ENCODE measurements at places on chromosomes 12 and 14. TPM values are rescaled to one million over a fixed set of nuclear protein-coding genes. Genes with fewer than 3 reads are reported as not detected.

DNA sequence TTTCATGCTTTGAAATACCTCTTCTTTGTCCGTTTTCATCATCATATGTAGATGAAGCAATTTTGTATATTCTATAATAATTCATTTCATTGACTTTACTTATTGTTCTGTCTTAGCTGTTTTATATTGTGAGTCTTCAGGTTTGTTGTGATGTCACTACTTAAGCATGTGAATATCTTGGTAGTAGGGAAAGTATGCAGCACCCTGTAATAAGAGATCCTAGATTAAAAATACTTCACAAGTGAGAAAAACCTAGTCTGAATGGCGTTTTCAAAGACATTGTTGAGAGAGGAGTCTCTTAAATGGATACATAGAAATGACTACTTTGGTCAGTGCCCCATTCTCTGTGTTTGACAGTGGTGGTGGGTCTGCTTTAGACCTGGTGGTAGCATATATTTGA, 61.4 kb downstream of the SLC16A7 start:
- no peak overlapping the region for H3K27ac ChIP-seq
- no peak for DNase-seq
- H3K4me3 ChIP-seq, result no peak overlapping the region
- H3K4me1 ChIP-seq, result peaks cover 19% of the 10 kb centered on the region

- no peaks in the 10 kb centered on the region for H3K27me3 ChIP-seq
- H3K4me1 ChIP-seq, result peaks cover 63% of the 10 kb centered on the region
- DNase-seq, result no peak
- H3K27ac ChIP-seq, result no peak overlapping the region
Measured at GRCh38 chr14:74543771-74544438, 50.3 kb downstream of the ISCA2 start.

DNA sequence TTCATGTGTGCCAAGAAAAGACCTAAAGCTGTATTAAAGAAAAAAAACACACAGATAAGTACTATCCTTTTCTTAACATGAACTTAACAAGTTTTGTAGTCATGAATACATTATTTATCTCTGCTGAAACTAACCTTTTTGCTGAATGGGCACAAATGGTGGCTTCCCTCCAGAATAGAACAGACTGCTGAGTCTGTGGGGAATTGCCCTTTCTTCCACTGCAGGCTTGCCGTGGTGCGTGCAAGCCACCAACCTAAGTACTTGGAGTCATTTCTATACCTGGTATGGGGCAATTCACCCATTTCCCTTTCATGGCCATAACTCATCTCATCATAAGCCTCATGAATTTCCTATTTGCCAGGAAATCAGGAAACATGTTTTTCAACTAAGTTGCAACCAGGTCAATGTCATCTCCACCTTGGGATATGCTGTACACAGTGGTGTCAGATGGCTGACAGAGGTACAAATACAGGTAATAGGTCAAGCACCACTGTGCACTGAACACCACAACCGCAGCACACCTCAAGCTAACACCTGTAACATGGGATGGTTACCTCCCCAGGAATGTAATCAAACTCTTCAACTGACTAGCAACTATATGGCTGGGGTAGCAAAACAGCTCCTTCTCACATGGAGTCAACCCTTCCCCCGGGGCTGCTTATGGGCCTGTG, 49.9 kb downstream of the CATSPERB start:
- peaks cover 2% of the 10 kb centered on the region for H3K27me3 ChIP-seq
- H3K27ac ChIP-seq, result no peak overlapping the region
- DNase-seq, result no peak
- H3K4me1 ChIP-seq, result no peaks in the 10 kb centered on the region

DNA sequence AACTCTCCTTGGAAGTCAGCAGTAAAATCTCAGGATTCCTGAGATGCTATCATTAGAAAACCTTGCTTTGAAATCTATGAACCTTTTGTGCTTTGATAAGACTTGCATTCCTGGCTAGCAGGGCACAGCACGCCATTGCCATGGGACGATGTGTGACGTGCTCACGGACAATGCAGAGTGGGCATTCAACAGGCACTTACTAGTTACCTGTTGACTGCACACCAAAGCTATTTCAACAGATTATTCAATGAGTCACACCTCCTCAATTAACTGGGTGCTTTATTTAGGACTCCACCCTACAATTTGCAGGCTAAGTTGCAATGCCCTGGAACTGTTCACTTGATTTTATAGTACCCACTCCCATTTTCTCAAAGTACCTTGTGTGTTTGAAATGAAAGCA, 11.3 kb downstream of the NOS1 start:
- peaks cover 5% of the 10 kb centered on the region for H3K27me3 ChIP-seq
- no peak for DNase-seq
- H3K4me1 ChIP-seq, result no peaks in the 10 kb centered on the region
- H3K4me3 ChIP-seq, result no peak overlapping the region
- H3K36me3 ChIP-seq, result no peaks in the 10 kb centered on the region
- no peak overlapping the region for H3K27ac ChIP-seq

- peaks cover 2% of the 10 kb centered on the region for H3K36me3 ChIP-seq
- peaks cover 3% of the 10 kb centered on the region for H3K4me1 ChIP-seq
- no peak overlapping the region for H3K4me3 ChIP-seq
- DNase-seq, result peak; percentile 92
Measured at GRCh38 chr12:54201001-54201794, 12.4 kb upstream of the SMUG1 start.

GRCh38 chr14:75566752-75567151, 11.7 kb upstream of the FLVCR2 start:
- no peak overlapping the region for H3K27ac ChIP-seq
- H3K27me3 ChIP-seq, result peaks cover 83% of the 10 kb centered on the region
- H3K4me3 ChIP-seq, result no peak overlapping the region
- H3K36me3 ChIP-seq, result no peaks in the 10 kb centered on the region

GRCh38 chr14:53533384-53533970, 380.4 kb upstream of the DDHD1 start:
- H3K36me3 ChIP-seq, result no peaks in the 10 kb centered on the region
- peaks cover 12% of the 10 kb centered on the region for H3K4me1 ChIP-seq
- H3K27ac ChIP-seq, result no peak overlapping the region
- H3K27me3 ChIP-seq, result no peaks in the 10 kb centered on the region
- no peak overlapping the region for H3K4me3 ChIP-seq

Gene HOXC10
- total RNA-seq, result not detected
